Naive B cell (primary cell): ENCODE measurements at places on chromosomes 3 and 15.

GRCh38 chr15:99443768-99444446 is 121.9 kb upstream of the MEF2A start:
- no peak for DNase-seq

GRCh38 chr3:129239991-129240390 is 9.4 kb upstream of the COPG1 start:
- DNase-seq = no peak

GRCh38 chr3:12265508-12265907 is 23.4 kb upstream of the PPARG start:
- DNase-seq = no peak

- DNase-seq = no peak
Measured at GRCh38 chr3:47890828-47891612, 88.1 kb downstream of the DHX30 start.

GRCh38 chr15:61687124-61687523 is 373.1 kb downstream of the VPS13C start:
- no peak for DNase-seq

GRCh38 chr15:30919877-30920550 is 16.3 kb downstream of the FAN1 start:
- DNase-seq = no peak

GRCh38 chr3:150169330-150169940 is 198.7 kb upstream of the PFN2 start:
- no peak for DNase-seq

DNA sequence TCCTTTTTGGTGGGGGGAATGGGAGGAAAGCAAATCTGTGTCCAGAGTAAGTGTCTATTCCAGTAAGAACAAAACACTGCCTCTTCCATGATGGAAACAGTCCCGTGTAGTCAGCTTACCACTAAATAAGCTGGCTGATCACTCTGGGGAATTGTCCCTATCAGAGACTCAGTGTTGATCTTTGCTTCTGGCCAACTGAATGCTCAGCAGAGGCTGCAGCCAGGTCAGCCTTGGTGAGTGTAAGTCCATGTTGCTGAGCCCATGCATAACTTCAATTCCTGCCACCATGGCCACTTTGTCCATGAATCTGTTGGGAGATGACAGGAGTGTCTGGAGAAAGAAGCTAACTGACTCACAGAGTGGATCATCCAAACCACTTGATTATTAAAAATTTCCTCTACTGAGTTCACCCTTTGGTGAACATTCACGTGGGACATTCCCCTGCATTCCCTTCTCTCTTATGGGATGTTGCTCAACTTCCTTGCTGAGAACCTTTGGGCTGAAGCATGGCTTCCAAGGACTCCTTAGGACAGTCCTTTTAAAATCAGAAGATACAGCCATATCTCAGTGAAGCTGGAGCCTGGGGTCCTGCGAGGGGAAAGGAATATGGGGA is 33.9 kb upstream of the XCR1 start:
- no peak for DNase-seq

DNA sequence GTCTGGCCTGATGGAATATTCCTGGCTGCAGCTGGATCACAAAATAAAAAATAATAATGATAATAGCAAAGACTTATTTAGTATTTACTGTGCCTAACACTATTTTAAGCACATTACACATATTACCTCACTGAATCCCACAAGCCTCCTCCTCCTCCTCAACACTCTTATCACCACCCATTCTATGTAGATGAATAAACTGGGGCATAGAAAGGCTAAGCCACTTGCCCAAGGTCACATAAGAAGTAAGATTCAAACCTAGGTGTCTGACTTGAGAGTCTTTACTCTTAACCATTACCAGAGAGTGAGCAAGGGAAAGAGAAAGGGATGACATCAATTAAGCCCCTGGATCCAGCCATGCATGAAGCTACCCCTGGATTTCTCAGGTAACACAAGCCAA is 493.1 kb downstream of the SHQ1 start:
- DNase-seq = no peak

- no peak for DNase-seq
Measured at GRCh38 chr3:187587076-187587475, 83.1 kb downstream of the SST start.

DNA sequence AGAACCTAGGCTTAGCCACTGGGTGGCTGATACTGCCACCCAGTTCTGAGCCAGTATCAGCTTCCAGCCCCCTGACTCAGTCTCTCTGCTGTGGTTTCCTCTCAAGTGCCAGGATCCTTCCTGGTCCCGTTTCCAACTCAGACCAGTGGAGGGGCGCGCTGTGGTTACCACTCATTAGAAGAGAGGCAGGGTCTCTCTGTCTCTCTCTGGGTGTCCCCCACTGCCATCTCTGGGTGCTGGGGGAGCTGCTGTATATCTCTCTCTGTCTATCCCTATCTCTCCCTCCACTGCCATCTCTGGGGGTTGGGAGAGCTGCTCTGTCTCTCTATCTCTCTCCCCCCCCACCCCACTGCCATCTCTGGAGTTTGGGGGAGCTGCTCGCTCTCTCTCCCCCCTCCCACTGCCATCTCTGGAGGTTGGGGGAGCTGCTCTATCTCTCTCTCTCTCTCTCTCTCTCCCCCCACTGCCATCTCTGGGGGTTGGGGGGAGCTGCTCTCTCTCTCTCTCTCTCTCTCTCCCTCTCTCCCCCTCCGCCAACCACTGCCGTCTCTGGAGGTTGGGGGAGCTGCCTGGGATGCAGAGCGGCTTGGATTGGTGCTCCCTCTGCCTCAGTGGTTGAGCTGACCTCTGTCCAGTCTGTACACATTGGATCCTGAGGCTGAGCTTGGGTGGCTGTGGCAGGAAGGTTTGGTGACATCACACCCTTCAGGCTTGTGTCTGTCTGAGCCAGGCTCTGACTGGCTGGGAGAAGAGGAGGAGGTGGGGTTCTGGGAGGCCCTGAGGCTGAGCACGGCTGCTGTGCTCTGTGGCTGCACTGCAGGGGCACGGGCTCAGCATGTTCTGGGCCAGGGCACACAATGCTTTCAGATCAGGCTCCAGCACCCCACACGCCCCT is 98.9 kb downstream of the APBA2 start:
- no peak for DNase-seq

- no peak for DNase-seq
Measured at GRCh38 chr15:40549894-40550293, 14.9 kb downstream of the CCDC32 start.

GRCh38 chr3:37897763-37898162 is 36.1 kb downstream of the CTDSPL start:
- DNase-seq = no peak

DNA sequence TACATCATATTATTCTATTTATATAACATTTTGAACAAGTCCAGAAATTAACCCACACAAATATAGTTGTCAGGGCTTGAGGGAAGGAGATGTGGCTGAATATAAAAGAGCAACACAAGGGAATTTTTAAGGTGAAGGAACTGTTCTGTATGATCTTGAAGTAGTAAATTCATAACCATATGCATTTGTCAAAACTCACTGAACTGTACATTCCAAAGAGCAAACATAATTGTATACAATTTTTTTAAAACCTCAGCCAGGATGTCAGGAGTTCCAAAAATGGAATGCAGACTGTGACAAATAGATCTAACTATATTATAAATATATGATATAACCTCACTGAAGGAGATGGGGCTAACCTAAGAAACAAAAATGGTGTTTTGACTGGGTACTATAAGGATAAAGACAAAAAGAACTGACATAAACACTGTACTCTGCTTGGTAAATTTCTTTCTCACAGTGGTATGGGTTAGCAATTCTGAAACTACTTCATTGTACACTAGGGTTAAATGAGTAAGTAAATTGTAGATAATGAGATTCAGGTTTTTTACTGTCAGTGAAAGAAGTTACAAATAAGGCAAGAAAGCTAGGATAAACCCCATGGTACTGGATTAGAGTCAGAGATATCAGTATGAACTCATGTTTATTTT is 14.4 kb downstream of the GOLGB1 start:
- DNase-seq = no peak

GRCh38 chr15:43105077-43105736 is 631 bp downstream of the UBR1 start:
- no peak for DNase-seq

DNA sequence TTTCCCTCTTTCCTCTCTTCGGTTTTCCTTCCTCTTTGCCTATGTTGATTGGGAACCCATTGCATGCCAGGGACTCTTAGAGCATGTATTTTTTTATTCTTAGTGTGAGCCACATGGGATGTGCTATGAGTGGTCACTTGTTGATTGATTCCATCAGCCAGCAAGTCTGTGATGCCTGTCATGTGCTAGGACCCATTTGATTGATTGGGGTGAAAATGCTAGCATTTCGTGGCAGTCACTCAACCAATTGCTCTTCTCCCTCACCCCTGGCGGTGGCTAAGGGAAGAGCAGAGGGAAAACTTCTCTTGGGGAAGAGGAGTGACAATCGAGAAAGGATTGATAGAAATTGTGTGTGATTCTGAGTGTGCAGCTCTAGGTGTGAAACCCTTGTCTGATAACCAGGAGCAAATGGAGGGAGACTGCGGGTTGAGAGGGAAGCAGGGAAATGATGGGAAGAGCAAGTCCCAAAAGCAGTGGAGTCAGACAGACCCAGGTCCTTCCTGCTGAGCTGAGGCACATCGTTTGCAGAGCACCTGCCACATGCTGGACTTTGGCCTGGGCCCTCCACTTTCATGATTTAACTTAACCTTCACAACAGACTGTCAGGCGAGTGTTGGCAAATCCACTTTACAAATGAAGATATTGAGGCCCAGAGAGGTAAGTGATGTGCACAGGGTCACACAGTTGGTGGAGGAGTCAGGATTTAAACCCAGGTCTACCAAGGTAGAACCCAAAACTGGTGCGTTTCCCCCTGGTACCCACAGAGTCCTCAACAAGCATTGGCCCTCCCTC is 40.0 kb downstream of the SLC6A11 start:
- no peak for DNase-seq
